ENCODE measurements at places on chromosomes 2 and 18.

DNA sequence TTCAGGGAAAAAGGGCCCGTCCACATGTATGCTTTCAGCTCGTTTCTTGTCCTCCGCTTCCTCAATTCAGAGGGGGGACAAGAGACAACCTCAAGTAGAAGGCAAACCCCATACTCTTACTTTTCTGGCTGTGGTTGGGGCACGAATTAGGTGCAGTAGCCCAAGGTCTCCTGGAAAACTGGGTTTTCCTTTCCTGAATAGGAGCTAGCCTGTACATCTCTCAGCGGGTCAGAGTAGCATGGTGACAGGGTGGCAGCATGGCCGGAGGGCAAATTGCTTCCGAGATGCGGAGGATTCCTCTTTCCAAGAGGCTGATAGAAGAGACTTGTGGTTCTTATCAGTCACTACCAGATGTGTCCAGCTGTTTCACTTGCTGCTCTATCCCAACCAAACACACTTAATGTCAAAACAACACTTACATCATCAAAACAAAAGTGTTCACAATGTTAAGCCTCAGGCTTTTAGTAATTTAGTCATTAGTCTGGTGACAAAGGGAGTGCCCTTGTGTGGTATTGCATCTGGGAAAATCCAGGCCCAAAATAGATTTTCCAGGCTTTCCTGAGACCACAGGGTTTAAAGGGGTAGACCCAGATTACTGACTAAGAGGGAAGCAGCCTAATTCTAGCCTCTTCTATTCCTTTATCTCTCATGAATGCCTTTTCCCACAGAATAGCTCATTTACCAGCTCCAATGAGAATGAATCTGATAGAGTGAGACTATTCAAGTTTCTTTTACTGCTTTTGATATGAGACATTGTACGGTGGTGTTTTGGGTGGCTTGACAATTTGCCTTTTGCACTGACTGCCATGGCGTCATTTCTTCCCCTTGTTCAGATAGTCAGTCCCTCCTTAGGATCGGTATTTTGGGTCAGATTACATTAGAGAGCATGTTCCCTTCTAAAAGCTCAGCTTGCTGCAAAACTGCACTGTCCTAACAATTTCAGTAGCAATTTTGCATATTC, 162.0 kb downstream of the LTBP1 start:
- DNase-seq = no peak

- no peak for DNase-seq
Observed at GRCh38 chr18:74534150-74534969, at the start of gene CNDP1. Gene CNDP1, plus strand, starts transcription at chr18:74534500. Its CDS starts 168 bp downstream, at chr18:74534668.

DNA sequence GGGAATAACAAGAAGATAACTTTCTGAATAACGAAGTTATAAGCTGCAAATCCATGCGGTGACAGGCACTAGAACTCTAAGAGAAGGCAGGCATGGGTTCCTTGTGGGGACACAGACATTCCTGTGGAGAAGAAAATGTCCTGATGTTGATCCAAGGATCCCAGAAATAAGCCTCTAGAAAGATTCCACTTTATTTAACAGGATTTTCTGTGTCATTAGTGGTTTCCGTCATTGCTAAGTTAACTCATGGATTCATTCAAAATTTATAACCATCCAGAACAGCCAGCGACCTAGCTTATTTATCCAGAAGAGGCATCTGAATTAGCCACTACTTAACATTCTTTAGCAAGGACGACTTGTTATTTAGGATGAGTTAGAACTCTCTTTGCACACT, 10.0 kb upstream of the CD302 start:
- DNase-seq = no peak

DNA sequence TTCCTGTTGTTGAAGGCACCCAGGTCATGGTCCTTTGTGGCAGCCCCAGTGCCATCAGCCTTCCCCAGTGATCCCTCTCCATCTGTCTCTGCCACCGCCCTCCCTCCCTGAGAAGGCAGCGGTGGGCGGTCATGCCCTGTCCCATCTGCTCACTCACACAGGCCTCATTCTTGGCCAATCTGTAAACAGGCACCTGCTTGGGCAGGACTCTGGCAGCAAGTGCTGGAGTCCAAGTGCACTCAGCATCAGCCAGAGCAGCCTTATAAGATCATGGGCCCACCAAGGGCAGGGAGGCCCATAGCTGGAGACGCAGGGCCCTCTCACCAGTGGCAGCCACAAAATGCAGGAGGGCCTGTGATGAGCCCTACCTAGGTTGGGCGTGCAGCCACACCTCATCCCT, 140.9 kb downstream of the TWIST2 start:
- DNase-seq = no peak

- no peak for DNase-seq
Observed at GRCh38 chr2:156539086-156539860, 103.1 kb downstream of the GPD2 start.

- DNase-seq = no peak
Observed at GRCh38 chr2:202215179-202215578, 23.2 kb downstream of the SUMO1 start.

DNA sequence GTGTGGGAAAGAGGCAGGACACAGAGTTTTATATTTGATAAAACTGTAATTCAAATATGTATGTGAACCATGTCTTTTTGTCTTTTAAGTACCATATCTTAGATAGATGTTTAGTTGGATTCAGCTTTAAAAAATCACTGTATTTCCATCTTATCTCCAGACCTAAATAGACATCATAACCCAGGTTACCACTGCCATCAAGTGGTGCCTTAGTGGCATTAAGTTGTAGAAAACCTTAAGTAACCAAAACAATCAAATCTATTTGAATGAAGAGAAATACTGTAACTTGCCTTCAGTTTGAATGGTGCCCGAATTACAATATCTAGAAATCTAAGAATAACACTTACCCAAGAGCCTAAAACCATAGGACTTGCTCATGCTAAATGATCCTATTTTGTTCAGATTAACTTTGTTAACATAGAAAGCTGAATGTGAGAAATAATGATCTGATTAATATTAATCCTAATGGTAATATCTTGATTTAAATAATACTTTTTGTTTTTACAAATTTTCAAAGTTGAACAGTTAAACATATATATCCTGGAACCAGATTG, 92.5 kb upstream of the MAP2 start:
- DNase-seq = no peak

DNA sequence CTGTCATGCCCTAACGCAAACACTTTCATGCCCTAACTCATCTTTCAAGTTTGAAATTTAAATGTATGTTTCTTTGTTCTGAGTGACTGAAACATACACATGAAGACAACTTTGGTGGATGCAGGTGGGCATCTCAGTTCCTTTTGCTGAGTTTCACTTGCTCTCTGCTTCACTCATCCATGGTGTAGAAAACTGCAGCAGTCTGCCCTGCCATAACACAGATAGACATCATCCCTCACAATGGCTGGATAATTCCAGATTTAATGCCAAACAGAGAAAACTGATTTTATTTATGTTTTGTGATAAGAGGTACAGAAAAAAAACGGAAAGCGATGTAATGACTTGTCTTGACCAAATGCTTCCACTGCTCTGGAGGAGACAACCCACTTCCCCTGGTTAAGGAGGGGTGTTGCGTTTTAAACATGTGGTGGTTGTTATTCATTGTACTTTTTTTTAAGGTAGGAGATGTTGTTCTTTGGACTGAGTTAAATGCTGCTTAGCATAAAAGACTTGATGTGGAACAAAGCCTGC, 70.4 kb downstream of the RHBDD1 start:
- DNase-seq = no peak

GRCh38 chr18:74497778-74498177, 1.6 kb downstream of the CNDP2 start:
- no peak for DNase-seq

DNA sequence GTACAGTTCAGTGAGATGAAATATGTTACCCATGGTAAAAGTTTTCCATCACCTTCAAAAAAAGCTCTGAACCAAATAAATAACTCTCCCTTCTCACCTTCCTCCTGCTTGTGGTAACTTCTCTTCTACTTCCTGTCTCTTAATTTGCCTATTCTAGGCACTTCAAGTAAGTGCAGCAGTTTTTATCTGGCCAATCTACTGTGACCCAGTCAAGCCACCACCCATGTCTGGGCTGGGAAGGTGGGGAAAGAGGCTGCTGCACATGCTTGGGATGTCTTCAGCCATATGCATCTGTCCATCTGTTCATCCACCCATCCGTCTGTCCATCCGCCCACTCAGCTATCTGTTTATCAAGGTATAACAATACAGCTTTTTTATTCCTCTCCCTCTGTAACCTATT, 31.6 kb downstream of the ZNF532 start:
- no peak for DNase-seq

- no peak for DNase-seq
Observed at GRCh38 chr2:218513676-218514075, 54.5 kb downstream of the USP37 start.

- no peak for DNase-seq
Observed at GRCh38 chr2:36753706-36754221, 57.3 kb downstream of the VIT start.

DNA sequence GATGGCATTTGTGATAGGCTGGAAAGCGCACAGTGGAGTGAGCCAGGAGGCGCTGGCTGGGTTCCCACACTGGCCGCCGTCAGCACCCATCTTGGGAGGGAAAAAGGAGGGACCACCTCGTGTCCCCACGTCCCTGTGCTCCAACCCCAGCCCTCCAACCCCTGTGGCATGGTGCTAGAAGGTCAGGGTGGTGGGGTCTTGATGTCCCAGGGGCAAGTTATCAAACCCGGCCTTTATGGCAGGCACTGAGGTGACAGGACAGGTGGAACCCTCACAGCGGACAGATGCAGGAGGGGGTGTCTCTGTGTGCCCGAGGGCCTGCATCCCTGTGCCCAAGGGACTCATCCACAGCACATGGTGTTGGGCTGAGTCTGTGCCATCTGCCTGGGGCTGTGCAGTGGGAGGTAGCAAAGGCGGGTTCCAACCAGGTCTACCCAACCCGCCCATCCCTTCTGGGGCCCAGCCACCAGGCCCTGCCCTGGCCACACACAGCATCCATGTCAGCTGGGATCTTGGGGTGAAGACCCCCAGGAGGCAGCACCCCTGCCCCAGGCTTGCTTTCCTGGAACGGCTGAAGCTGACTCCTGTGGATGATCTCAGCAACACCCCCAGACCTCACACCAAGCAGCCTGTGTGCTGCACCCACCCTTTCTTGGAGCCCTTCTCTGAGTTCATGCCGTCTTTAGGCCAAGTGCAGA, 246.1 kb downstream of the NDUFA10 start:
- DNase-seq = no peak

- DNase-seq = no peak
Observed at GRCh38 chr2:29691391-29691950, 229.9 kb downstream of the ALK start.

DNA sequence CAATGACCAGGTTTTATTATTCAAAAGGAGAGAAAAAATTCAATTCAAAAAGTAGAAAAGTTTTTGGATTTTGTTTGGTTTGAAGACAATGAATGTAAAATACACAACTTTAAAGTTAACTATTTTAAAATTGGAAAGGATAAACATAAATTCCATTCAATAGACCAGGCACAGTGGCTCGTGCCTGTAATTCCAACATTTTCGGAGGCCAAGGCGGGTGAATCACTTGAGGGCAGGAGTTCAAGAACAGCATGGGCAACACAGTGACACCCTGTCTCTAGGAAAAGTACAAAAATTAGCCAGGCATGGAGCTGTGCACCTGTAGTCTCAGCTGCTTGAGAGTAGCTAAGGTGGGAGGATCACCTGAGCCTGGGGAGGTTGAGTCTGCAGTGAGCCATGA, 54.7 kb downstream of the SCN9A start:
- no peak for DNase-seq

DNA sequence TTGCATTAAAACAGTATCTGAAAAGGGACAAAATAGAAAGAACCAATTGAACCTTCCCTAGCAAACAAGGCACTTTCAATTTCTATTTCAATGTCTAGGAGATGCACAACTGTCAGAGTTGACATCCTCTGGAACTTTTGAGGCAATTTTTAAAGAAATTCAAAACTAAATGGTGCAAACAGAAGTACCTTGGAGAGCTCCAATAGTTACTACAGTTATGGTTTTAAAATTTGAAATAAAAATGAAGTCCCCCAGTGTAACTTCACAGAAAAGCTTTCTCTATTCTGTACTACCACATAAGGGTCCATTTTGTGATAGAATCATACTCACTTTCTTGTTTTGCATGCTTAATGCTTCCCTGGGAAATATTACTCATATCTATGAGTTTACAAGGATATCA, 162.1 kb downstream of the KCNH7 start:
- no peak for DNase-seq

DNA sequence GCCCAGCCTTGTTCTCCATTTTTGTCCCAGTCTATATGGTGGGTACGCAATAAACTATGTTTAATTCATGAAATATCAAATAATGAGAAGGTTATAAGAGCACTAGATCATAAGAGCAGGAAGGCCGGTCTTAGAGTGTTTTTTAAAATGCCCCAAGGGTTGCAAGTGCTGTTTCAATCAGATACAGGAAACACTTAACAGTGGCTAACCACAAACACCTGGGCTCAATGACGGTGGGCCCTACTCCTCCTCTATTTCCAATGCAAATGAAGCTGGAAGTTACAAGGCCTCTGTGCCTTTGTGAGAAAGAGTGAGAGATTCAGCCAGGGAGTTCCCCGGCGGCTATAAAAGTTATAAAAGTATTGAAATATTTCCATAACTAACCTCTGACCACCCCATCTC, 18.9 kb upstream of the WDR33 start:
- DNase-seq = peak; percentile 71

DNA sequence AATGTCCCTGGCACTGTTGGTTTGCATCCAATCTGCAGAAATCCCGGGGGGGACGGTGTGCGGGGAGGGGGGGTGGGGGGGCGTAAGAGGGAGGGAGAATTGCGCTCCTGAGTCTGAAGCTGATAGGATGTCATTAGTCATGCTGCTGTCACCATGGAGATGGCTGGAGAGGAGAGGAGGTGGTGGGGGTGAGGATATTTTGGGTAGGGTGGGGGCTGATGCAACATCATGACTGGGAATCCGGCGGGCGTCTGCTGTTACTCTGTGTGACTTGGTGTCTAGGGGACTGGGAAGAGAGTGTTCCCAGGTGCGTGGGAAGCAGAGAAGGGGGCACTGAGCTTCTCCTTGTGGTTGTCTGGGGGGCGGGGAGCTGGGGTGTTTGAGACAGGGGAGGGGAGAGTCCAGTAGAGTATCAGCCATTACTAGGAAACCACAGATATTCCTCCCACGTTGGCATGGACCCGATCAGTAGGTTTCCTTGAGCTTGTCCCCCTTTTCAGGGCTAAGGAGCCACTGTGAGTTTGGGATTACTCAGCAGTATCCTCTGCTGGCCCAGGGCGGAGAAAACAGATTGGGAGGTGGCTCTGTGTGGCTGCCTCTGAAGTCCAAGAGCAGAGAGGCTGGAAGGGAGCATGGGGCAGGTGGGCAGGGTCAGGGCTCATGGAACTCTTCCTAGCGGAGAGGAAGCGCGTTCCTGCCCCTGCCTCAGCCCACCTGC, 18.9 kb downstream of the TET3 start:
- no peak for DNase-seq

- no peak for DNase-seq
Observed at GRCh38 chr2:117832332-117832731, 17.8 kb downstream of the DDX18 start.

DNA sequence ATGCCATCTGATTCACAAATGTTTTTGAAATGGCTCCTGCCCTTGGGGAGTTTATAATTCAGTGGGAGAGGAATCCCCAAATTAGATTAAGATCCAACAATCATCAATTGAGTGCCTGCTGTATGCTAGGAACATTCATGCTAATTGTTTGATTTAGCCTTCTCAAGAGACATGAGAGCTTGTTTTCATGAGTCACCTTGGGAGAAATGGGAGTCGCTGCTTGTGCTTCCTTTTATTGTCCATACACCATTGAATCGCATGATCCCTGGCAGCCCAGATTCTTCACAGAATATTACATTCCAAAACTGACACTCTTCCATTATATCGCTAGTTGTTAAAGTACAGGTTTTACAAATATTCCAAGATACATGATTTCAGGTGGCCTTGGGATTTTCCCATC, 106.0 kb upstream of the MAP3K20 start:
- no peak for DNase-seq
